Activated gamma-delta T cell treated with anti-CD3 and anti-CD28 coated beads, Interleukin-2, amount 50 U/mL, for 16 hours (primary cell): ENCODE measurements at places on chromosomes 4 and X.

DNA sequence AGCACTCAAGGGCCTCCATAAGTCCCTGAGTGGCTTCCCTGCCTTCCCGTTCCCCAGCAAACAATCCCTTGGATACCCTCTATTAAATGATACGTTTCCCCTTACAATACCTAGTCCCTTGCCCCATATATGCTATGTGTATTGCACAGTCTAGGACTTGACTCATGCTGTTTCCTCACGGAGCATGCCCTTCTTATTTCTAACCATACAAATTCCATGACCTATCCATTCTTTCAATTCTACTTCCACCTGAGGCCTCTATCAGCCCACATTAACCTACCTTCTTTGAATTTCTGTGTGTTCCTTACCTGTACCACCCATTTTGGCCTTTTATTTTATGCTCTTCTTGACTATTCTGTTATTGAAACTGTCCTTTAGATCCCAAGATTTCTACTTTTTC, 2.9 kb upstream of the PGRMC2 start:
- DNase-seq = no peak

GRCh38 chr4:88276952-88277710, 7.2 kb downstream of the PPM1K start:
- DNase-seq = no peak

- no peak for DNase-seq
These were observed 234.1 kb upstream of the PGRMC2 start for GRCh38 chr4:128521648-128522111.

GRCh38 chrX:119853444-119853843, 681 bp upstream of the UPF3B start:
- DNase-seq = no peak

- DNase-seq = no peak
These were observed 3.7 kb downstream of the TAF7L start for GRCh38 chrX:101287402-101287801.

- no peak for DNase-seq
These were observed 59.3 kb downstream of the MAPK10 start for GRCh38 chr4:86300516-86300915.

- DNase-seq = no peak
These were observed 126.8 kb downstream of the IRF2 start for GRCh38 chr4:184347251-184348239.

GRCh38 chrX:119735467-119735866, 22.9 kb upstream of the SOWAHD start:
- DNase-seq = no peak

GRCh38 chr4:3812211-3812934, 46.2 kb downstream of the ADRA2C start:
- DNase-seq = no peak

- DNase-seq = no peak
These were observed 82.6 kb downstream of the ABLIM2 start for GRCh38 chr4:8076023-8076422.
